ENCODE measurements at places on chromosomes 5 and 9.

- no peak for DNase-seq
These were observed 461.9 kb upstream of the COX7C start for GRCh38 chr5:86155796-86156195.

DNA sequence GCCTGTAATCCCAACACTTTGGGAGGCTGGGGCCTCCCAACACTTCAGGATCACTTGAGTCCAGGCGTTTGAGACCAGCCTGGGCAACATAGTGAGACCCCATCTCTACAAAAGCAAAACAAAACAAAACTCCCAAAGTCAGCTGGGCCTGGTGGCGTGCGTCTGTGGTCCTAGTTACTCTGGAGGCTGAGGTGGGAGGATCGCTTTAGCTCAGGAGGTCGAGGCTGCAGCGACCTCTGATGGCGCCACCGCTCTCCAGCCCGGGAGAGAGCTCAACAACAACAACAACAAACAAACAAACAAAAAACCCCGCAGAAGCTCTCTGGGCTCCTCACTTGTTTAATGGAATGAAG lies 528 bp downstream of the ACOT12 start:
- DNase-seq: no peak

DNA sequence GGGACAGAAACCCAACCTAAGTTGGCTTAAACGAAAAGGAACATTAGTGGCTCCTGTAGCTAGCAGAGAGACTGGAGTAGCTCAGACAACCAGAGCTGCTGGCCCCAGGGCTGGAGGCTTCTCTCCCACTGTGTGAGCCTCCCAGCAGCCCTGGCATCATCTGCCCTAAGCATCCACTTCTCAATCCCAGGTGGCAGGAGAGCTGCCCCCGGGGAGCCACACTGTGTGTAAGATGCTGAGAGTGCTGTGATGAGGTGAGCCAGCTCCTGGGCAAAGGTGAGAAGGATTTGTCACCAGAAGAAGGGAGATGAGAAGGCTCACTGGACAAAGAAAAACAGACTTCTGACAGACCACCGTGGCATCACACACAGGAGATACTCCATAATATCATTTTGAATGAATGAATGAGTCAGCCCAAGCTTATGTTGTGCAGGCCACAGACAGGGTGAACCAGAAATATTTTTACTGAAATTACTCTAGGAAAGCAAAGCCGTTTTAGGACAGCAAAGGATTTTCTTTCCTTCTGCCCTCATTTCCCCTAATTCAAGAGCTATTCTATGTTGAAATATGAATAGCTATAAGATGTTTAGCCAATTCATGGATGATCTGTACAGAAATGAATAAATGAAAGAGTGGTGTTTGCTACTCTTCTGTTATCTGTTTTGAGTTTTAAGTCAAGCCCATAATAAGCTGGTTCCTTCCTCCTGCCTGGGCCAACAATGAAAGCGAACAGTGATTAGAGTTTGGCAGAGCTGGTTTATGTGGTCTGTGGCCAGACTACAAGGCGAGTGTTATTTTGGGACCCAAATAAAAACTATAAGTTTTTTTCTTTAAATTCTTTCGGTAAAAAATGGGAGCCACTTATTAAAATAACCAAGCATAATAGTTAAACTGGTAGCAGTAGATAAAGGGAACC lies 57.4 kb upstream of the ECM2 start:
- no peak for DNase-seq

- no peak for DNase-seq
These were observed 5.3 kb downstream of the BARX1 start for GRCh38 chr9:93949694-93950449.

DNA sequence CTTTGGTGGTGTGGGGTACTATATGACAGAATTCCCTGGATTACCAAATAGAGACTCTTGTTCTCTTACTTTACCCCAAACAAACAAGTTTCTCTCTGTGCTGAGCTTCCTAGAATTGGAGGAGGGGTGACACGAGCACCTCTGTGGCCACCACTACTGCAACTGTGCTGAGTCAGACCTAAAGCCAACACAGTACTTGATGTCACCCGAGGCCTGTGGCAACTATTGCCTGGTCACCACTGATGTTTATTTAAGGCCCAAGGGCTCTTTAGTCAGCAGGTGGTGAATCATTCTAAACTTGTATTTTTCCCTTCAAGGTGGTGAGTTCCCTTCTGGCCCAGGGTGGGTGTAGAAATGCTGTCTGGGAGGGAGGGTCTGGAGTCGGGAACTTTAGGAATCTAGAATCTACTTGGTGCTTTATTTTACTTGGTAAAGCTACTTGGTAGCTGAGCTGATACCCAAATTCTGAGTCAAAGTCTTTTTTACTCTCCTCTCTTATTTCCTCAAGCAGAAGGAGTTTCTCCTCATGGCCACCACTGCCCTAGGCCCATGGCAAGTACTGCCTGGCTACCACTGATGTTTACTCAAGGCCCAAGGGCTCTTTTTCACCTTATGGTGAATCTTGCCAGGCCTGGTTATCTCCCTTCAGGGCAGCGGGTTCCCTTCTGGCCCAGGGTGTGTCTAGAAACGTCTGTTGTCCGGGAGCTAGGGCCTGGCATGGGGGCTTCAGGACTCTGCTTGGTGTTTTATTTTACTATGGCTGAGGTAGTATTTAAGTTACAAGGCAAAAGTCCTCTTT lies 9.8 kb downstream of the LURAP1L start:
- DNase-seq: no peak

- DNase-seq: no peak
These were observed 2.8 kb downstream of the TICAM2 start for GRCh38 chr5:115599502-115599901.

GRCh38 chr5:33010846-33011245 lies 299.7 kb downstream of the NPR3 start:
- DNase-seq: no peak

DNA sequence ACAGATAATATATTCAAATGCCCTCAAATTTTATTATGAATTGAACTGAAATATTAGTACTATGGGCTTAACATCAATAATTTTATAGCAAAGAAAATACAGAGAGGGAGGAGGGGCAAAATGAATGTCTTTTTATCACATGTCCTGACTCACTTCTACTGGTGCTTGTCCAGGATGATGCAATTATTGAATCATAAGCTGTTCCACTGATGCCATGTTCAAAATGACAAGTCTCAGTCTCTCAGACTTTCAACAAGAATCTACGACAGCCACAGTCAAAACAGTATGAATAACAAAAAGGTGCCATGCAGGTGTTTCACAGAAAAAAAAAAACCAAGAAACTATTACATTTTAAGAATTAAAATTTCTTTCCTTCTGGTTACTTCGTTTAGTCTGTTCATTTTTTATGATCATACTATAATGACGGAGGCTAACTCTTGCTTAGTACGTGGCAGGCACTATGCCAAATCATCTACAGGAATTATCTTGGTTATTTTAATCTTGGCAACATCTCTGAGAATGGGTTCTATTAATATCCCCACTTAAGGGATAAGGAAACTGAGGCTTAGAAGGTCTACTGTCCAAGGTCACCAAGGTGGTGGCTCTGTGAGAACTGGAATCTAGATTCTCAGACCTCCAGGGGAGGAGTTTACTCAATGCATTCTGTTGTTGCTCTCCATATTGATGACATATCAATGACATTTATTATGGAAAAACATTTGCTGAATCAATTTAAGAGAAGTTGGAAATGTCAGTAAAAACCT lies 61.5 kb downstream of the NR3C1 start:
- DNase-seq: no peak

GRCh38 chr5:36452424-36453006 lies 150.8 kb upstream of the RANBP3L start:
- no peak for DNase-seq

Measured in left forelimb (tissue), 1 donor.